Activated CD8-positive, alpha-beta T cell treated with anti-CD3 and anti-CD28 coated beads for 36 hours (primary cell): ENCODE measurements at places on chromosomes 3 and 15. TPM values are rescaled to one million over a fixed set of nuclear protein-coding genes. Genes with fewer than 3 reads are reported as not detected.

DNA sequence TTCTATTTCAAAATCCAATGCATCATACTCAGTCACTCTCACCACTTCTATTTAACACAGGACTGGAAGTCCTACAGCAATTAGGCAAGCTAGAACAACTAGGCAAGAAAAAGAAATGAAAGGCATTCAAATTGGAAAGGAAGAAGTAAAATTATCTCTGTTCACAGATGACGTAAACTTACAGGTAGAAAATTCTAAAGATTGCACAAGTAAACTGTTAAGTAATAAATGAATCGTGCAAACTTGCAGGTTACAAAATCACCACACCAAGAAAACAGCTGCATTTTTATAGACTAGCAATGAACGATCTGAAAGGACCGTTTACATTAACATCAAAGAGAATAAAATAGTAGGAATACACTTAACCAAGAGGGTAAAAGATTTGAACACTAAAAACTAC, 36.2 kb downstream of the CHST2 start:
- no peak for DNase-seq

GRCh38 chr15:68485721-68486360, 53.9 kb upstream of the ITGA11 start:
- DNase-seq, result no peak

GRCh38 chr3:100708644-100708988, 678 bp upstream of the TFG start:
- no peak for DNase-seq

The RYR3 gene
- not detected for total RNA-seq

The CNBP gene
- total RNA-seq, result 454 TPM

- no peak for DNase-seq
These were observed 28.7 kb upstream of the BFSP2 start for GRCh38 chr3:133371181-133371580.

GRCh38 chr3:141302364-141303141, 65.8 kb upstream of the ZBTB38 start:
- no peak for DNase-seq

DNA sequence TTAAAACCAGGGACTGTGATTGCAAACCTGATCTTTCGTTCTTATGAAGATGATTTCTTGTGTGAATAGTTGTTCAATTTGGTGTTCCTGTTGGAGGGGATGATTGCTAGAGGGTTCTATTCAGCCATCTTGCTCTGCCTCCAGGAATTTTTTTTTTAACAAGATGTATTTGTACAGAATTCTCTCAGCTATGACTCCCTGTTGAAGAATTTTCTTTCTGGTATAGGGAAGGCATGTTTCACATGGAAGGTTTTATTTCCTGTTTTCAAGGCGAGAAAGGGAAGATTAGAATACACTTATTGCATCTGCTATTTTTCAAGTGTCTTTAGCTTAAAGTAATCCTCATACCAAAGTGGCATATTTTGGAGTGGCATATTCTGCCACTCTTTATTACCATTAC, 5.6 kb upstream of the LRRC34 start:
- DNase-seq, result no peak

The CA12 gene
- total RNA-seq, result 0.58 TPM
